ENCODE measurements at places on chromosomes 2 and 18. TPM values are rescaled to one million over a fixed set of nuclear protein-coding genes. Genes with fewer than 3 reads are reported as not detected.

The ZSWIM2 gene
- total RNA-seq, result not detected

The TUBB8B gene
- total RNA-seq, result not detected

The FAP gene
- total RNA-seq, result 0.15 TPM

The GAL3ST2 gene
- 0.42 TPM for total RNA-seq

The NT5DC4 gene
- total RNA-seq, result not detected

The PSD4 gene
- 14.6 TPM for total RNA-seq

The NT5C1B gene
- total RNA-seq, result not detected

The NAT8 gene
- not detected for total RNA-seq

The AGXT gene
- not detected for total RNA-seq

All from A549 treated with Mapracorat at 1 μM for 4 hours (cell line).